Ureter (tissue), 1 donor: ENCODE measurements at places on chromosomes 4 and X. TPM values are rescaled to one million over a fixed set of nuclear protein-coding genes. Genes with fewer than 3 reads are reported as not detected.

The SGMS2 gene
- total RNA-seq = 17.3 TPM

The TRIM2 gene
- total RNA-seq = 90.6 TPM

The XAGE1A gene
- total RNA-seq = not detected

The RIBC1 gene
- 1.2 TPM for total RNA-seq

The FOXR2 gene
- not detected for total RNA-seq

The STK26 gene
- total RNA-seq = 21.3 TPM

The NSG1 gene
- total RNA-seq = 28.3 TPM

The THOC2 gene
- total RNA-seq = 108 TPM
